ENCODE measurements at places on chromosomes 6 and 20.

DNA sequence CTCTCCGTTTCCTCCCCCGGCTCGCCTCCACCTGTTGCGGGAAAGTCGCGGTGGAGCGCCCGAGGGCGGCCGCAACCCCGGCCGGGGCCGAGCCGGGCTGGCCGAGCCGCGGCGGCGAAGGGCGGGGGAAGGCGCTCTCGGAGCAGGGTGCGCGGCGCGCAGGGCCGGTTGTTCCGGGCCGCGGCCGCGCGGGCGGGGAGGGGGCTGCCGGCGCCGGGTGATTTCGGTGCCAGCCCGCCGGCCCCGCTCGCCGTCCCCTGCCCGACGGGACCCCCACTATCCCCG is 235 bp downstream of the MAP7 start:
- no peak for DNase-seq

DNA sequence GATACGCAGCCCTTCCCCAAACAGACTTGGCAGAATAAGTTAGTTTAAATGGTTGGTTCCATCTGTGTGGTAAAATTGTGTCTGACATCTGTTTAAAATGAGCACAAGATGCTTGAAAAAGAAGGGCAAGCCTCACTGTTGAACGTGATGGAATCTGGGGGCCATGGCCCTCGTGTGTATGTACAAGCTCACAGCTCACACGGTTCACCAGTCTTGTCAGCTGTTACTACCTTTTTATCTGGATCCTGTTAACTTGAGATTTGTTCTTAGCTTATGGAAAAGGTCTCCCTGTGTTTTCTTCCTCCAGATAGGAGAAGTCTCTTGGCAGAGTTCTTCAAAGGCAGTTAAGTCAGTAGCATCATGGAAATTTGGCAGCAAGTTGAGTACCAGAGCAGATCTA is 270.6 kb downstream of the KHDC1L start:
- DNase-seq, result no peak

DNA sequence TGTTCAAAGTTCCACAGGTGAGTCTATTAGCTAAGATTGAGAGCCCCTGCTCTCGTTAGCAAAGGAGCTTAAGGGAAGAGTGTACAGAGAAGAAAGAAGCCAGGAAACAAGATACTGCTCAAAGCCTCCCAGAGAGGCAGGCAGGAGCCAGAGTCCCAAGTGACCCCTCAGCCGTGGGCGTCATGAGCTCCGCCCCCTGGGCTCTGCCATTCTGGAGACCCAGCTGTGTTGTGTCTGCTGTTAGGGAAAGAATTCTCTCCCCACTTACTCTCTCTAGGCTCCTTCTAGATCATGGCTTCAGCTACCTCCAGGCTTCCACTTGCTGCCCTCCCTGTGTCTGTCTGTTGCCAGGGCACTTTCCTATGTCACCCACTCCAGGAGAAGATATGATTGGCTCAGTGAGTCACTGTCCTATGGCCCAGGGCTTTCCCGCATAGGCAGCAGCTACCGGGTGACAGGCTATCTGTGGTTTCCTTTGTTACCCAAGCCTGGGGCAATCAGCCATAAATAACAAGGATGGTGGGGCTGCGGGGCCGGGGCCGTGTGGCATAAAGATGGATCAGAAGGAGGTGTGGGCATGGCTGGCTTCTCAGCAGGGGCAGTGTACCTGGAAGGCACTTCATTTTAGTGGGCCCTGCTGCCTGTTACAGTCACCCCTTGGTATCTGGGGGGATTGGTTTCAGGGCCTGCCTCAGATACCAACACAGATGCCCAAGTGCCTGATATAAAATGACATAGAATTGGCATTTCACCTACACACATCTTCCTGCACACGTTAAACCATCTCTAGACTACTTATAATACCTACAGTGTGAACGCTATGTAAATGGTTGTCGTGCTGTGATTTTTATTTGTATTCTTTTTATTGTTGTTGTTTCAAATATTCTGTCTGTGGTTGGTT is 118.9 kb downstream of the ARMC2 start:
- DNase-seq, result no peak

DNA sequence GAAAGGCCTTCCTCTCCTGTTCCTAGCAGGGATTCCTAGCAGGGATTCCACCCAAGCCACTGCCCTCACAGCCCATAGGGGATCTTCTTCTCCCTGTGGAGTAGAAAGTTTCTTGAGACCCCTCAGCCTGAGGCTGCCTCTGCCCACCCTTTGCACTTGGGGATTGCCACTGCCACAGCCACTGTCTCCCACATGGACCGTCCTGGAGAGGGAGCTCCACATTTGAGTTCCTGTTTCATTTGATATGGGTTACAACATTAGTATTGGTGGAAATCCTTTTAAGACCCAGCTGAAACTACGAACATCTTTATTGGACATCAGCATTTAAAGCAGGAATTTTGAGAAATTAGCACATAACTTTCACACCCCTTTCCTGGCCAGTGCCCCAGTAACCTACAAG is 25.6 kb downstream of the HLA-G start:
- DNase-seq, result no peak
